ENCODE measurements at places on chromosomes 16 and 17.
A peak's percentile ranks its signal among the peaks of the same experiment; 100 is the strongest.

DNA sequence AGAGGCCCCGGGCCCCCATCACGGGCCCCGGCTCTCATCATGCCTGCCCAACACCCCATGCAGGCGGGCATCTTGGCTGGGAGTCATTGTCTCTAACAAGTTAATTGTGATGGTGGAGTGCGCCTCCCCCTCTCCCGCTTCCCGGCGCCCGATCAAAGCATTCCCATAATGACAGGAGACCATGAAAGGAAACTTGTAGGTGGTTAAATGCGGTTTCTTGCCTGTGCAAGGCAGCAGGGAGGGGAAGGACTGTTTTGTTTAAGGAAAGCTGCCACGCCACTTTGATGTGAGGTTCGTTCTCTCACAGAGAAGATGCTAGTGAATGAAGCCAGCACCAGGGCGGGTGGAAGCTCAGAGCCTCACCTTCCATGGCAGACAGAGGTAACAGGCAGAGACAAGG lies 45.4 kb downstream of the C16orf78 start:
- no peak for DNase-seq

- no peak for DNase-seq
Observed at GRCh38 chr16:10493276-10493675, 87.1 kb downstream of the EMP2 start.

GRCh38 chr17:77432742-77433141 lies 292.0 kb downstream of the SEC14L1 start:
- no peak for DNase-seq

- DNase-seq = no peak
Observed at GRCh38 chr16:28301620-28302019, 9.3 kb downstream of the SBK1 start.

DNA sequence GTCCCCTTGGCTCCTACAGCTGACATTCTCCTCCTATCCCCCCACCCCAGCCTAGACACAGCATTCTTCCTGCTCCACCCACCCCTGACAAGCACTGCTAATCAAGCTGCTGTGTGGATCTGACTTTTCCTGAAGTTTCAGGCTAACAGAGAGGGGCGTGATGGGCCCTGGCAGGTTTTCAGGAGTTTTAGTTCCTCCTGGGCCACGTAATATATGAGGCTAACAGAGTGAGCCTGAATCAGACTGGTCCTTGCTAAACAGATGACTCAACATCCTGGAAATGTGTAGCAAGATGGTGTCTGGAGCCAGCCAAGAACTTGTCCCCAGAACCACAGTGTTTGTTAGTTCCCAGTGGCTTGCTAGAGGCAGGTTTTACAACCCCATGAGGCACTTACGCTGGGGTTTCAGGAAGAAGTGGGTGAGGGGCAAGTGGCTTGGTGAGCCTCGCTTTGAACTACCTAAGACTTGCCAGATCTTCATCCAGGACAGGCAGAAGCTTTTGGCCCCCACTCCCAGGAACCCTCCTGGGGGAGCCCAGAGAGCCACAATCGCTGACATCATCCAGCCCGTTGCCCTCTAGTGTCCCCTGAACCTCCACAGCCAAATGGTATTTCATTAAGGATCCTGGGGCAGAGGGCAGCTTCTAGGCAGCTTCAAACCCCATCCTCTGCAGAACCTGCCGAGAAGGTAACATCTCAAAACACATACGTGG lies 15.9 kb downstream of the TMEM92 start:
- DNase-seq = no peak

DNA sequence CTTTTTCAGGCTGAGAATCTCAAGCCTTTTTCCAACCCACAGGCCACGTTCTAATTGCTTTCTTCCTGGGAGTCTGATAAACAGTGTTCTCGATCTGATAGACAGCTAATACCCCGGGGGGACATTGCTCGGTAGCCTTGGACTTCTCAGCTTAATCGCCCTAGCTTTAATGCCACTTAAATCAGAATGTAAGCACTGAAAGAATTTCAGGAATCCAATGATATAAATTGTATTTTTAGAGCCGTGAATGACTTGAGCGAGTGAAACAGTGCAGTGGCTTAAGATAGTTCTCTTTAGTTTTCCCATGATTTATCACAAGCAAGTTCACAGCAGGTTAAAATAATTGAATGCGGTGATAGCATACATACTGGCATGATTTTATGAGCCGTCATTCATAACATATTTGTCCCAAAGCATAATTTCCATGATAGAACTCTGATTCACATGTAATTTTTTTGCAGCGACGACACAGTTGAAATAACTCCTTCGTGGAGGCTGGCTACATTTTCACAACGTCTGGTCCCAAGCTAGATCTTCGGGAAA lies 116.1 kb upstream of the MYOCD start:
- DNase-seq = no peak

DNA sequence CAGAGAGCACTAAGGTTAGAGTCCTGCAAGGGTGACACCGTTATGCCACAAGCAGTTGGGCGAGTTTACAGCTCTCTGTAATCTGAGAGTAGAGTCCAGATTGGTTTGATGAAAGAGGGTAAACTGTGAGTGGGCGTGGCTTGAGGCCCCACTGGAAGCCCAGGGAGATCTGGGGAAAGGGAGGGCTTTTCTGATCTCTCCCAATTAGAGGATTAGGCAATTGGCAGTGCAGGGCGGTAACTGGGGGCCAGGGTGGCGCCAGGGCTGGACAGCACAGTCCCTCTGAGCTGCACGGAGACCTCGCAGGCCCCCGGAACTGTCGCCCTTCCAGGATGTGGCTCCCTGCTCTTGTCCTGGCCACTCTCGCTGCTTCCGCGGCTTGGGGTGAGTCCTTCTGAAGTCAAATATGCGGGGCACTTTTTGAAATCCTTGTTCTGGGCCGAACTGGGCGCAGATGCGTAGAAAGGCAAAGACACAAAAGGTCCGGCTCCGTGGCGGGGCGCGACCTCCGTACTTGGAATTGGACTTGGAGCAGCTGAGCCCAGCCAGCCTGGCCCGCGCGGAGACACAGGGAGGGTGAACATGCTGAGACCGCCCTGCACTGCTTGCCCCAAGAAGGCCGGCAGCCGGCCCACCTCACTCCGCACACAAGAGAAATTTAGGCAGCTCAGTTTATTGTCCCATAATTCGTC lies 72.4 kb downstream of the CES1 start:
- no peak for DNase-seq

- DNase-seq = no peak
Observed at GRCh38 chr17:7538050-7538449, 10.8 kb upstream of the TNFSF12 start.

- no peak for DNase-seq
Observed at GRCh38 chr17:83151056-83151441, 71.6 kb downstream of the METRNL start.

- DNase-seq = no peak
Observed at GRCh38 chr17:51507444-51507843, 247.1 kb downstream of the UTP18 start.

- DNase-seq = no peak
Observed at GRCh38 chr16:88281858-88282563, 100.7 kb upstream of the ZNF469 start.

DNA sequence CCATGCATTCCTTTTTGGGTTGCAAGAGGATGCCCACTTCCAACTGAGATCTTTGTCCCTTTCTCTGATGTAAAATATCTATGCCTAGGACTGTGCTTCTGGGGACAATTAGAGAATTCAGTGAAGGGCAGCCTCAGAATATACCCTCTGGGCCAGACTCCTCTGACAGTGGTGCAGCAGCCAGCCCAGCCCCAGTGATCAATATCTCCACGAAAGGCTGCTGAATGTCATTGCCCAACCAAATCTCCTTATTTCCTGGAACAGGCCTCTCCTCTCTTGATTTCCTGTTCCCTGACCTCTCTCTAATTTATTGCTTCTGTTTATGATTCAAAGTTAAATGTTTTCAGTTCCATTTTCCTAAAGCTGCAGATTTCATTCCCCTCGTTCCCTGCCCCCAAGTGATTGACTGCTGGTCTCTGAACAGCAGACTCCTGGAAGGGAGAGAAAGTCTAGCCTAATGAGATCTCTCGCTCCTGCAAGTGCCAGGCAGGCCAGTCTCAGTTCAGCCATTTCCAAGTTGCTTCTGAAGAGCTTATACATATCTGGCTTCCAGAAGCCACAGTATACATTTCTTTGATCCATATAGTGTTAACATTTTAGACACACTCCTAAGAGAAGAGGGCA lies 104.4 kb upstream of the SALL1 start:
- DNase-seq = no peak

GRCh38 chr16:528111-529011 lies 849 bp downstream of the CAPN15 start:
- no peak for DNase-seq

DNA sequence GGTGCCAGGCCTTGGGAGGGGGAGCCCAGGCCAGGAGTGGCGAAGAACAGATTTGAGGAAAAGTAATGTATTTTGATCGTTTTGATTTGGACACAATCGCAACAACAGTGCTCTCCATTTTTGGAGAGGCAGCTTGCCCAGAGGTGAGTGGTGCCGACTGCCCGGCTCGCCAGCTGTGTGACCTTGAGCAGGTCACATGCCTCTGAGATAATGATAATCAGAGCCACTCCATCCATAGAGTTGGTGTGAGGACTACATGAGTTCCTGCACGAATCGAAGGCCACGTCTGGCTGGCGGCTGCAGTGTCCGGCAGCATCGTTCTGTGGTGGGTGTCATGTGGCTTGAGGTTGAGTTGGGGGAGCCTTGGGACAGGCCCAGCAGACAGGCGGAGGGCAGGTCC lies 20.7 kb downstream of the LLGL2 start:
- DNase-seq = no peak

DNA sequence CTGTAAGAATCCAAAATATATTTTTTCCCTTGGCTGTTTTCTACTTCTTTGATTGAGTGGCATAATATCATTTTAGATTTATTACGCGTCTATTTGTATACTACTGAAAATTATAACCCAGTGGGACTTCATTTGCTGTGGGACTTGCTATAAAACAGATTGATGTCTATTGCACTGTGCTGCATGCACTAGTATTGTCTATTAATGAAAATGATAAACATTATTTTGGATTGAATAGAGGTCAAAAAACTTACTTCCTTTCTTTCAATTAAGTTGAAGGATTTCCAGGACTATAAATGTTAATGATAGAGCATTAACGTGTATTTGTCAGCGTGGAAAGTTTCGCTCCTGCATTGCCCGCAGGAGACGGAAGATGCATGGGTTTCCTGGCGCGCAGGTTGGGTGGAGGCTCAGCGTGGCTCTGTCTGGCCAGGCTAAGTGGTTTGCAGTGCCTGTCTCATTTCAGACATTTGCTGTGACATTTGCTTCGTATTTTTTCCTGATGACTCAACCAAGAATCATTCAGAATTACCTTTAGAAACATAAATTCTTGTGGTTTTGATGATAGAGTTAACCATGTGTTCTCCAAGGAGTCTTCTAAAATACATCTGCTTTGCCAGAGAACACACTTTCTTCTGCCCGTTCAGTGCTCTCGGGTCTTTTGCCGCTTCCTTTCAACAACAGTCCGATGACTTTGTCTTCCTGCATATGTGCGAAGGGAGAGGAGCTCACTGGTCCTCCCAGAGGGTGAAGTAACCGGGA lies 216.7 kb downstream of the RPTOR start:
- no peak for DNase-seq

- no peak for DNase-seq
Observed at GRCh38 chr16:72815348-72816318, 232.3 kb downstream of the ZFHX3 start.

DNA sequence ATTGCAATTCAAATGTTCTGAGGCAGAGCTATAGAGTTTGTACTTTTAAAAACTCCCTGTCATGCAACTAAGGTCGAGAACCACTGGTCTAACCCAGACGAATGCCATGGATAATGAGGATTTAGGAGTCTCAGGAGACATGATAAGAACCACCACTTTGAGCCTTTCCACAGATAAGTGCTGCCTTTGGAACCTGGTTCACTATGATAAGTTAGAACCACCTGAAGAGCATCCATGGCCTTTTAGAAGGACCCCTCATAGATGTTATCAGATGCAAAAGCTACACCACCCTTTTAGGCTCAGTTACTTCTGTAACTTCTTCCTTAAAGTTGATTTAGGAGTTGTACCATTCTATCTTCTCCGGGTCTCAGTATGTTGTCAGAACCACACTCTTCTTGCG lies 350.6 kb upstream of the CCL2 start:
- DNase-seq = no peak

DNA sequence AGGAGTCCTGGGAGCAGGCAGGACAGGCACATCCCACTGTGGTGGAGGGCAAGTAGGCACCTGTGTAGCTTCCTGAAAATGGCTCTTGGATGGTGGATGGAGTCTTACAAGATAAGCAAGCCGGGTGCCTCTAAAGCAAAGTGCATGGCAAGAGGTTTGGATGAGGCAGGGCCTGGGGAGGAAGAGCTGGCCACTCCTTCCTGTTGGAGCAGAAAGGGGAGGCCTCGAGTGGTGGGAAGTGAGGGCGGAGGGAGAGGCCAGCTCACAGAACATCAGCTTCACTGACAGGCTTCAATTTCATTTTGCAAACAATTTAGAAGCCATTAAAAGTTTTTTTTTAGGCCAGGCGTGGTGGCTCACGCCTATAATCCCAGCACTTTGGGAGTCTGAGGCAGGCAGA lies 31.0 kb downstream of the CD300A start:
- no peak for DNase-seq

- DNase-seq = peak; percentile 87
Observed at GRCh38 chr16:50591800-50592771, 43.9 kb downstream of the NKD1 start.

- peak; percentile 62 for DNase-seq
Observed at GRCh38 chr16:3149630-3150345, 15.0 kb downstream of the ZNF213 start.

DNA sequence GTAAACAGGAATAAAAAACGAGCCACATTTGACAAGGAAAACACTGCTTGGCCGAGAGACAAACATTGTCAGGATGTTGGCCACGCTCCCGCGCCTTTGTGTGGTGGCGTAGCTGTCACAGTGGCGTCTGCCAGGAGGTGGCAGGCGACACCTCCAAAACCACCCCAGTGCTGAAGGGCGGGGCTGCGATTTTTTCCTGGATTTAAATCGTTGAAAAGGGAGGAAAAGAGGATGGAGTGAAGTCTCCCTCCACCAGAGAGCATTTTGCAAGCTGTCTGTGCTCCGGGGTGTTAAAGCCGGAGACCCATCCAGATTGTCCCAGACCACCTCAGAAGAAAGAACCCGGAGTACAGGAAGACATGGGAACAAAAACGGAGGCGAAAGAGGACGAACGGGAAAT lies 12.7 kb downstream of the MRM3 start:
- peak; percentile 96 for DNase-seq

- DNase-seq = no peak
Observed at GRCh38 chr17:66952681-66953629, 11.6 kb upstream of the CACNG4 start.

- no peak for DNase-seq
Observed at GRCh38 chr17:35907691-35908090, 22.9 kb downstream of the RDM1 start.

DNA sequence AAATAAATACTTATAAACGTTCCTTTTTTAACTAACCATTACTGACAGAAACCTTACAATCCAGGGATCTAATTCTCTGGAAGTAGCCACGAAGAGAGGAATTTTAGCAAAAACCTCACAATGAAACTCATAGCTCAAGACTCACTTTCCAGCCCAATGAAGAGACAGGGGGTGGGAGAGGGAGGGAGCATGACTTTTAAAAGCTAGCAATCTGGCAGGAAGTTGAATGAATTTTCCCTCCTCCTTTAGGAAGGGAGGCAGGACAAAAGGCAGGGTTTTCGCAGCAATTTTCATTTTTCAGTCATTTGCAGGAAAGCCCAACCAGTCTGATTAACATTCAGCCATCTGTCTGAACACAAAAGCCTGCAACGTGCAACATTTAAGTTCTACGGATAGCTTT lies 381.5 kb upstream of the PSMD7 start:
- DNase-seq = no peak

- no peak for DNase-seq
Observed at GRCh38 chr17:50668838-50669581, 34.3 kb downstream of the ABCC3 start.

- no peak for DNase-seq
Observed at GRCh38 chr17:77392376-77393273, 251.9 kb downstream of the SEC14L1 start.

Measured in posterior cingulate gyrus (tissue), 11 donors.